ENCODE measurements at places on chromosomes 2 and 18.

DNA sequence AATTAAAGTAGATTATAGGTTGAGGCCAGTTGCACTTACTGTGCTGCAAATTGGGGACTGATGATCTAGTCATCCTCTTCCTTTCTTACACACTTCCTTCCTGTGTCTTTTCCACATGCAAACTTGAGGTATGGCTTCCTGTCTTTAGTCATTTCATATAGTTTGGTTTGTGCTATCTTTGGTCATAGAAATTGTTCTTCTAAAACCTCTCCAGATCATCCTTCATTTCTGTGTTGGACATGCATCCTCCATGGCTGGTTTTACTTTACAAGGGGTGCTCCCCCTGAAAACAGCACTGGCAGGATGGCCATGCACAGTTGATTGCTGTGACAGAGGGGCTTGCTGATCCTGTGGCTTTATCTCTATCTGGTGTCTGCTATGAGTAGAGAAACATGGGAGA, 36.5 kb downstream of the MGAT5 start:
- DNase-seq: no peak

GRCh38 chr2:71545572-71546274, 92.4 kb downstream of the DYSF start:
- DNase-seq: peak; percentile 63

GRCh38 chr18:79608069-79608468, 71.5 kb upstream of the CTDP1 start:
- DNase-seq: no peak

DNA sequence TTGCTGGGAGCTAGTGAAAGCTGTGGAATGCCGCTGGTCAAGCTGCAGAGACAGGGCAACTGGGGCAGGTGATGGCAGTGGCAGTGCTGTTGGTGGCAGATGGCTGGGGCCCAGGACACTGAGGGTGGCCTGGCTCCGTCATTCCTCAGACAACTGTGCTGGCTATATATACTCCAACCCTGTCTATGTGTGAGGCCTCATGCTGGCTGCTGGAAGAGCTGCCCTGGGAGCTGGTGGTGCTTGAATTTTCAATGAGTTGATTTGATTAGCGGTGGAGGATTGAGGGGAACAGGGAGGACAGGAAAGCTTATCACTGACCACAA, 66.5 kb upstream of the TMEM200C start:
- DNase-seq: no peak

DNA sequence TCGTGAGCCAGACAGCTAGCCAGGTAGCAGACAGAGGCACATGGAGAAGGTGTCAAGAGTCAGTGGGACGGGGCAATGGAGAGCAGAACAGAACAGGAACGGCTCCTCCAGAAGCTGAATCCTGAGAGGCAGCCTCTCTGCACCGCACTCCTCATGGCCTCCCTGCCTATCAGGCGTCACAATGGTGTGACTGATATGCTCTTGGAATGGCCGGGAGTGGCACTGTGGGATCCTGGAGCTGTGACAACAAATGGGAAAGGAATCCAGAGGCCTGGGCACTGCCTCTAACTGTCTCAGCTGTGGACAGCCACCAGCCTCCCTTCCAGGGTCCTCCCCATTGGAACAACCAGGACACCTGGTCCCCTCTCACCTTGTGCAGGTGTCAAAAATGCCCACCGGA, 89.1 kb upstream of the ID2 start:
- DNase-seq: no peak

GRCh38 chr18:52325997-52326396, 14.0 kb upstream of the DCC start:
- no peak for DNase-seq

DNA sequence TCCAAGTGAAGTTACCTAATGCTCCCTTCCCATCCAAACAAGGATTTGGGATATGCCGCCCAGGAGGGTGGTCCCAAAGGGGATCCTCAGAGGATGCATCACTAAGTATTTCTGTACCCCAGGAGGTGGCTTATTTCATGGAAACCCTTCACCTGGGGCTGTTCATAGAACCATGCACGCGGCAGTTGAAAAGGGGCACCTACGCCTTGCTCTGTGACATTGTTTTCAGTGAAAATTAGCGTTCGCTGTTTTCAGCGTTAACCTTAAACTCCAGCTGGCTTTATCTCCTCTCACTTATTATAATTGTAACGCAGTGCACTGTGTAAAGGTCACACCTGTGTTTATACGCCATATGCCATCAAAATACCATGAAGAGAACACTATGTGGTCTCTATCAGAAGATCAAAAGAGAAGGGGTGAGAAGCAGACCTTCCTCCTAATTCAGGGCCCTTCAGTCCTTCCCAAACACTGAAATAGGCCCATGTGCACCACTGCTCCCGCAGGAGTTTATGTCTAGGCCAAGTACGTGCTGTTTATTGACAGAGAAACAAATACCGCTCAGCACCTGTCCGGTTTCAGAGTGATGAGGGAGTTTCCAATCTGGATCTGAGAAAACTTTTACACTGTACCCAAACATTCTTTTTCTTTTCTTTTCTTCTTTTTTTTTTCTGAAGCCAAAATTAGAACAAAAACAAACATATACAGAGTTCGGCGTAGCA, 162.1 kb downstream of the BCL2 start:
- no peak for DNase-seq

- DNase-seq: no peak
Measured at GRCh38 chr2:7973801-7974480, 707.9 kb upstream of the ID2 start.

DNA sequence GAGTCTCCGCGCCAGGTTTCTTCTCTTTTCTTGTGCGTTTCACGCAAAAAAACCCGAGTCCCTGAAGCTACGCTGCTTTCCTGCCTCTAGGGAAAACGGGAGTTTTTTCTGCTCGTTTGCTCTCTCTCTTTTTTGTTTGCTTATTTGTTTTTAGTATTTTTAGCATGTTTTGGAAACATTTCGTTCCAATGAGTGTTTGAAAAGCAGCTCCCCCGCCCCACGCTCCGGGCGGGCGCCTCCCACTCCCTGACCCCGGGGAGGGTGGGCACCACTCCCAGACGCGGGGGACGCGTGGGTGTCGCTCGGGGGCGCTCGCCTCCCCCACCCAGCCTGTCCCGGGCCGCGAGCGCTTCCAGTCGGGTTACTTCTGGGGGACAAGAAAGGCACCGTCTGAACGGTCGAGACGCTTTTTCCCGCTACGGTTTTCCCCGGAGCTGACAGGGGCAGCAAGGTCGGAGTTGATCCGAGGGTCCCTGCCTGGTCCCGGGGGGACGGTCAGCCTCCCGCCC, 446 bp upstream of the EFHD1 start:
- DNase-seq: no peak

DNA sequence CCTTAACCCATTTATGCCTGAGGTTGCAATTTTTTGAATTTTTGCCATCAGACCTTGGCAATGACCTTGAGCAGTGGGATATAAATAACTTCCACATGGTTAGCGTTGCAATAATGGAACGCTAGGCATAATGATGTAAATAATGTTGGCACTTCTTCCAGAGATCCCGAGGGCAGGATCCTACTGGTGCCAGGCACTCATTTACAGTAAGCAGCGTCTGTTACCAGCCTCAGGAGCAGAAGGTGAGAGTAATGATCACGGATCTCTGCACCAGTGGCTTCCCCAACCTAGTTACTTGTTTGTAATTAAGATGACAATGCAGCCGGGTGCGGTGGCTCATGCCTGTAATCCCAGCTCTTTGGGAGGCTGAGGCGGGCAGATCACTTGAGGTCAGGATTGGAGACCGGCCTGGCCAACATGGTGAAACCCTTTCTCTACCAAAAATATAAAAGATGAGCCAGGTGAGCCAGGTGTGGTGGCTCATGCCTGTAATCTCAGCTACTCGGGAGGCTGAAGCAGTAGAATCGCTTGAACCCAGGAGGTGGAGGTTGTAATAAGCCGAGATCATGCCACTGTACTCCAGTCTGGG, 41.9 kb downstream of the CPO start:
- DNase-seq: no peak

DNA sequence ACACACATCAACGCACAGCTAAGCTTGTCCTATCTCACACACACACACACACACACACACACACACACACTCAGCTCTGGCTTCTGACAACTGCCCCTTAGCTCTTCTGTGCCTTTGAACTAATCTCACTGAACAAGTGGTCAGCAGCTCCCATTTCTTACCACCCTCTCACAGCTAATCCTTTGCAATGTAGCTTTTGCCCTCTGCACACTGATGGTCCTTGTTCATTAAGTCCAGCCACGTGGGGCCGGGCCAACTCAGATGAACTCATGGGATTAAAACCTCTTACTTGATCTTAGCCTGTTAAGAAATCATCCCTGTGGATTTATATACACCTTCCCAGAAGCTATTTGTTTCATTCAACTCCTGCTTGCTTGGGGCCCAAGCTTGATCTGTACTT, 36.6 kb downstream of the DPYSL5 start:
- no peak for DNase-seq

- DNase-seq: no peak
Measured at GRCh38 chr2:216491793-216492596, 6.6 kb upstream of the RPL37A start.

DNA sequence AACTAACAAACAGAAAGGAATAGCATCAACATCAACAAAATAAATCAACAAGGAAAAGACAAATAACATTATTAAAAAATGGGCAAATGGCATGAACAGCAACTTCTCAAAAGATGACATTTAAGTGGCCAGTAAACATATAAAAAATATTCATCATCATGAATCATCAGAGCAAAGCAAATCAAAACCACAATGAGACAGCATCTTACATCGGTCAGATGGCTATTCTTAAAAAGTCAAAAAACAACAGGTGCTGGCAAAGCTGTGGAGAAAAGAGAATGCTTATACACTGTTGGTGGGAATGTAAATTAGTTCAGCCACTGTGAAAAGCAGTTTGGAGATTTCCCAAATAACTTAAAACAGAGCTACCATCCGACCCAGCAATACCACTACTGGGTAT, 327.1 kb downstream of the CMPK2 start:
- no peak for DNase-seq

DNA sequence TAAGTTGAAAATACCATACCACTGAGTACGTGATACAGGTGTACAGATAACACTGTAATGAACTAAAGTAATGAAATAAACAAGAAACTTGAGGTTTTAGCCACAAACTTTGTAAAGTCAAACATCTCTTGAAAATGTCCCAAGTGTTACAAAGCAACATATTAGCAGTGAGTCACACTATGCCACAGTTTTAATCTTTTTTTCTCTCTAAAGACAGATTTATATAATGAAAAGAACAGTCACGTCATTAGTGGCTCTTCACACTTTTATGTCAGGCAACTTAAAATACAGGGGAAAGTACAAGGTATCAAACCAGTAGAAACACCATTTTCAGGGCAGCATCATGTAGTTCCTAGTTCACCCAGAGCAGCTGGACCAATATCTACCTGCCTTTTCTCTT, 42.1 kb downstream of the RAPH1 start:
- DNase-seq: no peak

GRCh38 chr2:151374436-151374835, 17.0 kb downstream of the TNFAIP6 start:
- peak; percentile 69 for DNase-seq

DNA sequence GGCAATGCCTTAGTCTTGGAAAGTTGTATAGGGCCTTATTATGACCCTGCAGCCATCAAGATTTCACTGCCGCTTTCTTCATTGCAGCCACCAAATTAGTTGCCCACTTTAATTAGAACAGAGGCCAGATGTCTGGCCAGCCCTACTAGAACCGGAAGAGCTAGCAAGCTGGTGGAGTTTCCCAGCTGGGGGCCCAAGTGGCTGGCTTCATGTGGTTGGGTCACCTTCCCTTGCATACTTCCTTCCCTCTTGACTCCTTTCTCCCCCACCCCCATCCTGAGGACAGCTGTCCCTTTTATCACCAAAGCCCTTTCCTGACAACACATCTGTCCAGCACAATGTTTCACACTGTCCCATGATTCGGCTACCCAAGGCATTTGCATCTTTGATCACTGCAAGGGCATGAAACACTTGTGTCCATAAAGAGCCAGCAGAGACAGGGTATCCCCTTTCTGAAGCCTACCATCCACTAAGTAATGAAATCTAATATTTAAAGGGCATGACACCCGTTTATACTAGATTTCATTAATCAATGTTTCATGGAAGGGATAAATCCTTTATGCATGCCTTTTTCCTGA, 187.2 kb downstream of the BCL11A start:
- DNase-seq: no peak

DNA sequence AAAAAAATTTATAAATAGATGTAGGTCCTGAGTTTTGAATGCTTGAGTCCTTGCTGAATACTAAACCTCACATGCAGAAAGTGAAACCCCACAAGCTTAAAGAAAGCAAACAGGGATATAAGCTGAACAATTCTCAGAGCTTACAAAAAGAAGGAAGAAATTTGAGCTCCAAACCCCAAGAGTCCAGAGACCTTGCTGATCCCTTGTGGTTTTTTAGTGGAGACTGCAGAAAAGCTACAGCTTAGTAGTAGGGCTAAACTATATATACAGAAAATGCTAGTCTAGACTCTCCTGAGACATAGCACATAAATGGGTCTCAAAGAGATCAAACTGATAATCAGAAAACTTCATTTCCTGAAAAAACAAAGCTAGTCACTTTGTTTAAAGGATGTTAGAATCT, 1548.1 kb upstream of the ZEB2 start:
- no peak for DNase-seq

DNA sequence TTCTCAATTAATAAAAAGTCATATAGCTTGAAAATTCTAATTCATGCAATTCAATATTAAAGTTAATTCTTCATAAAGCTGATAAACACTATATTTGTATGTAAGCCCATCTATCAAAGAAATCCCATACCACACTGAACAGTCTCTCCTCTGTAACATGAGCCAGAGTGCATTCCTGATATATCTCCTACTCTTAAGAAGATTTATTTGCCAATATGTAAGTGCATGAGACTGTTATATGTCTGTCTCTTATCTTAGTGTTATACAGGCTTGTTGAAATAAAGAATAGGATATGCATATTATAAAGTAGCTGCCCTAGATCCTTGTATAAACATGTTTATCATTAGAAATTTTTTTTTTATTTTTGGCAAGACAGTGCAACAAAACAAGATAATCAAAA, 40.4 kb upstream of the TTC32 start:
- DNase-seq: no peak

GRCh38 chr2:36618381-36618780, 20.4 kb upstream of the FEZ2 start:
- peak; percentile 78 for DNase-seq

DNA sequence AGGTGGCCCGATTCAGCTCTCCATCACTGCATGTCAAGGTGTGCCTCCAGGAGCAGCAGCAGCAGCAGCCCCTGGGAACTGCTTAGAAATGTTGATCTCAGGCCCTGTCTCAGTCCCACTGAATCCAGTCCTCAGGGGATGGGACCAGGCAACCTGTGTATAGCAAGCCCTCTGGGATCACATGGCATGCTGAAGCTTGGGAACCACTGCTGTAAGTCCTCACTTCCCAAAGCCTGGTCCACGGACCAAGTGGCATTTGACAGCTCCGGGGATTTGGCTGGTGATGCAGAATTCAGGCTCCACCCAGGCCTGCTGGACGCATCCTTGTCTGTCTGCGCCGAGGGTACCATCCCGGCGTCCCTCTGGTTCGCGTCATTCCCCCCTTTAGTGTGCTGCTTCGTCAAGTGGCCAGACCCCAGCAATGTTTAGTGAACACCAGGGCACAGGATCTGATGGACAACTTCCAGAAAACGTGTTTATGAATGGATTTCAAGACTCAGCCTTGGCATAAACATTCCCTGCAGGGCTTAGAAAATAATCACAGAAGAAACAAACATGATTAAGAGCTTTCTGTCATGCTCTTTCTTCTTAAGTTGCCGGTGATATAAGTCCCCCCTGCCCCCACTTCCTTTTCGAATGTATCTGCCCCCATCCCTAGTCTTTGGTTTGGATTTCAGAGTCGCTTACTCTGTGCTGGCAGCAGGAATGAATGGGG, 234.0 kb downstream of the GBX2 start:
- DNase-seq: no peak
